ENCODE measurements at places on chromosomes 7 and 10.

DNA sequence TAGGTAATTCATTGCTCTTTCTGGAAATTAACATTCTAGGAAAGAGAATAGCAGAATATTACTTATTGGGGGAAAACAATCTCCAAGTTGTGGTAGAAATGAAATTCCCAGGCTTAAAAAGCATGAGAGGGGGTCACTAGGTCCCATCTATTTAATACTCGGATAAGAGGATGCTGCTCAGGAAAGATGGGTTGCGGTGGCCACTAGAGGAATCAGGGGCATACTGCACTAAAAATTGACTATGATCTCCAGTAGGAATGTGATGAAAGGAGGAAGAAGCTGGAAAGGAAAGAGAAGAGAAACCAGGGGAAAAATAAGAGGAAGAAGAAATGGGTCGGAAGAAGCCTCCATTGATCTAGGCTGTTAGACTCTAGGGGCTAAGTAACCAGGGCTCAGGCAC is 192.8 kb downstream of the GPAM start:
- no peak for DNase-seq

DNA sequence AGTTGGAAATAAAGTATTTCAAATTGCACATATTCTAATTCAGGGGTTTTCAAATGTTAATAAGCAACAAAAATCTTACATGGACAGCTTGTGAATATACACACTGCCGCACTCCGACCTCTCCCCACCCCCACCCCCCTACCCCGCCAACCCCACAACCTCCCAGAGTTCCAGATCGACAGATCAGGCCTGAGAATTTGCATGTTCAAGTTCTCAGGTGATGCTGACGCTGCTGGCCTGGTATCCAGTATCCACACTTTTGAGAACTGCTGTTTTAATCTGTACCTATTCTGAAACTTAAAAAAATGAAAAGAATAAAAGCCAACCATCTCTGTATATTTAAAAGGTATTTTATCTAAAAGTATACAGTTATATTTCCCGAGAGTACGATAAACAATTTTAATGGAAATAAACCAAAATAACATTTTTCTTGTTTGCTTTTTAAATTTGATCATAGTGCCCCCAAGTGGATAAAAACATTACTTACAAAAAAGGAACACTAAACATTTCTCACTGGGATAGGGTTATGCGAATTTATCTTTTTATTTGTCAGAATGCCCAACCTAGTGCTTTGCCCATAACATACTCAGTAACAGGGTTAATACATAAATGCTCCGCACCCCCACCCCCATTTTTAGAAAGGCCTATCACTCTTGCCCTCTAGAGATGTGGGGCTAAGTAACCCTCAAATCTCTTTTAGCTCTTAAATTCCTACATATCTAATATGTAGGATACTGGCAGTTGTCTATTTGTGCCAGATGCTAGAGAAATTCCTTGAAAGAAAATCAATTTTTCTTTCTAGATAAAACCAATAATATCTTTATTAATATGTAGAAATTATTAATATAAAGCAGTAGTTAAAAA is 166.3 kb downstream of the RNF133 start:
- DNase-seq: no peak

DNA sequence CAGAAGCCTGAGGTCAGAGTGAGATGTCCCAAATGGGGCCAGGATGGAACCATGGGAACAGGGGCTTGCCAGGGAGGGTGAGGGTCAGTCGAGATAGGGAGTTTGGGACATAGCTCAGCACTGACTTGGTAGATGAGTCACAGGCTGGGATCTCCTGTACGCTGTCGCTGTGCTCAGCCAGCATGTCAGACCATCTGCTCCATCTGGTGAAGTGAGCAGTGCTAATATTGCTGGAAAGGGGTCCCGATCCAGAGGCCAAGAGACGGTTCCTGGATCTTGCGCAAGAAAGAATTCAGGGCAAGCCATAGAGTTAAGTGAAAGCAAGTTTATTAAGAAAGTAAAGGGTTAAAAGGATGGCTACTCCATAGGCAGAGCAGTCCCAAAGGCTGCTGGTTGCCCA is 505.6 kb downstream of the GALNT17 start:
- DNase-seq: peak; percentile 60

GRCh38 chr10:86263907-86264306 is 102.7 kb downstream of the GRID1 start:
- DNase-seq: no peak

DNA sequence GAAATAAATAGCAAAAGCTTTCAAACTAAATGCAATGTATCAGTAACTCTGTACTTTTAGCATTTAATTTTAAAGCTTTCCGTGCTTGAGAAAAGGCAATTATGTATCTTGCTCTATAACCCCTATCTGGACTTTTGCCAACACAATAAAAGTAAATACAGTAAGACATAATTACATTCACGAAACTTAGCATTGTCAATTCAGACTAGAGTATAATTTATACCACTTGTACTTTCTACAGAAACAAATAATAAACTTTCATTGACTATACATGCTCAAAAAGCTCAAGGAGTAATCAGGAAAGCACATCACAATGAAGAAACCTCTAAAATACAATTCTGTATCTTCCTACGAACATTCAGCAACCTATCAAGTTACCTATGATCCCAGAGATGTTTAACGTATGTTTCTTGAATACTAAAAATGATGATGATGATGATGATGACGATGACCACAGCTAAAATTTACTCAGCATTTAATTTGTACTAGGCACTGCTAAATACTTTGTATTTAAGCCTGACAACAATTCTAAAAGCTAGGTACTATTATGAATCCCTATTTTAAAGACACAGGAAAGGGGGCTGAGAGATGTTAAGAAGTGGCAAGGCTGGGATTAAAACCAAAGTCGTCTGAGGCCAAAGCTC is 44.9 kb downstream of the MINDY3 start:
- no peak for DNase-seq

- no peak for DNase-seq
Observed at GRCh38 chr7:24980534-24981170, 674 bp upstream of the OSBPL3 start.

DNA sequence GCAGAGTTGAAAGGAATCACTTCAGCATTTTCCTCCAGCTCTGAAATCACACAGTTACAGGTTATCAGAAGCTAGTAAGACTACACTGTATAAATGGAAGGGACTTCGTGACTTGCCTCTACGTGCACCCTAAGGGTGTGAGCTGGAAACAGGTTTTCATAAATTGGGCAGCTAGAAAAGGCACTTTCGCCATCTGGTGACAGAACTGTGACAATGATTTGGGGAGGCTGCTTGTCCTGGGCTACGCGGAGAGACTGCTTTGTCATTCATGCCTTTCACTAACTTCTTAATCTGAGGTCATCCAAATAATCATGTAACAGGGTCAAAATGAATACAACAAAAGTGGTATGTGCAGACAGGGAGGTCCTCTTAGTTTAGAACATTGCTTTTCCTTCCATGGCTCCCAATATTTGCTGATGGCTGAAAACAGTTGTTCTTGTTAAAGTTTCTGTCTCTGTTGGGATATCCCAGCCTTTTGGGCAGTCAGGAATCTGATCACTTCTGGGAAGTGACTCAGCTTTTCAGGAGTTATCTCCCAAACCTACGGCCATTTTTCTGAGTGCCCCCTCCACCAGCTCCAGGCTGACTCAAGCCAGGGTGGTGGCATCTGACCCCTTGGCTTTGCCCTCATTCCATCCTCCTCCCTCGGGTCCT is 17.8 kb downstream of the VWC2 start:
- no peak for DNase-seq

DNA sequence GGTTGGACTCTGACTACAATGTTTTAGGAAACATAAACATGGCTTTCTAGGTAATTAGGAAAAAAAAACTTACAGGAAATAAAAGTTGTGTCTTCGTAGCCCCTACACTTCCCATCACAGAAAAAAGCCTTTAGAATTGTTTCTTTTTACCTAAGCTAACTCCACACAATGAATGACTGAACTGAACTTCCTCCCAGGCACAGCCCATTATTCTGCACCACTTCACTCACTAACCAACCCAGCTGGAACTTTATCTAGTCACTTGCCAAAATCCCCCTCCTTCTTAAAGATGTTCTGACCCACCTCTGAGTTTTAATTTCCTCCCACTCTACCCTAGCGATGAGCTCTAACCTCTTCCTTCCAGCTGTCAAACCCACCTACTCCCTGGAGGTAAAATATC is 91.7 kb upstream of the MEOX2 start:
- no peak for DNase-seq

- DNase-seq: no peak
Observed at GRCh38 chr10:13593535-13593934, 6.8 kb downstream of the PRPF18 start.

- DNase-seq: no peak
Observed at GRCh38 chr7:3200504-3200903, 100.5 kb upstream of the SDK1 start.

DNA sequence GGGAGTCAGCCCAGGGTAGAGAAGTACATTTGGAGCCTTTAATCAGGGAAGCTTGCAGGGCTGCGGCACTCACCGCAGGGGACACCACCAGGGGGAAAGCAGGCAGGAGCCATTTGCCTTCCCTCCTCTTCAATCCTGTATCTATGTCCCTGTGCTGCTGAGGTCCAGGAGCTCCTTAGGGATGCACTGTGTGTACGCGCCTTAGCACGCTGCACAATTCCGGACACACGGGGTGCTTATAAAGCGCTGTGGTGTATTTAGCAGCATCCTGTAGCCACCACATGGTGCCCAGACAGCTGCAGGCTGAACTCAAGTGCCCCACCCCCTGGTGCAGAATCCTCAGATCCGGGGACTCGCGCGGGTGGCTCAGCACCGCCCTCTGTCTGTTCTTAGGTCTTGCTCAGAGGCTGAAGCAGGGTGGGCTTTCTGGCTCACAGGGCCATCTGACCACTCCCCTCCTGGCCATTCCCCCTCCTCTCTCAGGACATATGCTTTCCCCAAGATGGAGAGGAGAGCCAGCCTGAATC is 421.4 kb downstream of the SDK1 start:
- no peak for DNase-seq

- DNase-seq: peak; percentile 43
Observed at GRCh38 chr7:27196287-27196767, 3.6 kb downstream of the HOXA13 start.

GRCh38 chr7:131688738-131689661 is 132.6 kb upstream of the PODXL start:
- DNase-seq: peak; percentile 44

DNA sequence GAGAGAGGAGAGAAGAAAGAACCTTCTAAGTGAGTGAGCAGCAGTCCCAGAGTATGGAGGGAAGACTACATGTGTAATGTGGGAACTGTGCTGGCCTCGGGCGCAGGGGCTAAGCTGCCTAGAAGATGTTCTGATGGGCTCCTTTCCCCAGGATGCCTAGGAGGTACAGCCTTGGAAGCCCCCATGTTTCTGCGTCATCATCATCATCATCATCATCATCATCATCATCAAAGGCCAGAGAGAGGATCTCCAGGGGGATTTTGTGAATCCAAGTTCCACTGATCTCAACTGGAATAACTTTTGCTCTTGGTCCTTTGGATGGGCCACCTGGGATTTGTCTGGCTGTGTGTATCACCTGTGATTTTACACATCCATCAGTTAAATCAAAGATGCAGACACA is 86.0 kb downstream of the BUB3 start:
- no peak for DNase-seq

- no peak for DNase-seq
Observed at GRCh38 chr10:14555807-14556206, 218.9 kb downstream of the FAM107B start.

Data from RCC 7860 (cell line).